Lower leg skin (tissue), 4 donors: ENCODE measurements at places on chromosomes 1 and 21.
A peak's percentile ranks its signal among the peaks of the same experiment; 100 is the strongest.

DNA sequence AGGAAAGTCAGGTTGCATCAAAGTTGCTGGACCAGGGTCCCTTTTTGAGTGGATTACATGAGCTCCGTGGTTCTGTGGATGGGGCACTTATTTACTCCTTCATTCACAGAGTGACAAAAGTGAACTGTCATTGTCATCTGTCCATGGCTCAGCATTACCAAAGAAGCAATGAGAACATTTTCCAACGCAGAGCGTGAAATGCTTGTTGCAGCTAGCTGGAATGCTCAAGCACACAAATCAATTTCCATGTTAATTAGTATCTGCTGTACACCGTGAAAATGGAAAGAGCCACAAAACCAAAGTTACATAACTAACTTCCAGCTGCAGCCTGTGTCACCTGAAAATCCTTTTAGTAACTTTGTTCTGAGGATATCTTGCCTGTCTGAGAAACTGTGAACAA lies 78.9 kb downstream of the MT1HL1 start:
- no peak for DNase-seq

GRCh38 chr1:67759066-67759465 lies 74.1 kb downstream of the GADD45A start:
- no peak for DNase-seq

GRCh38 chr1:8823295-8823664 lies 5.8 kb upstream of the RERE start:
- no peak for DNase-seq

- no peak for DNase-seq
These were observed 171.4 kb upstream of the HMGB4 start for GRCh38 chr1:33692206-33693188.

GRCh38 chr1:109133815-109134214 lies 19.9 kb downstream of the ELAPOR1 start:
- DNase-seq, result no peak

DNA sequence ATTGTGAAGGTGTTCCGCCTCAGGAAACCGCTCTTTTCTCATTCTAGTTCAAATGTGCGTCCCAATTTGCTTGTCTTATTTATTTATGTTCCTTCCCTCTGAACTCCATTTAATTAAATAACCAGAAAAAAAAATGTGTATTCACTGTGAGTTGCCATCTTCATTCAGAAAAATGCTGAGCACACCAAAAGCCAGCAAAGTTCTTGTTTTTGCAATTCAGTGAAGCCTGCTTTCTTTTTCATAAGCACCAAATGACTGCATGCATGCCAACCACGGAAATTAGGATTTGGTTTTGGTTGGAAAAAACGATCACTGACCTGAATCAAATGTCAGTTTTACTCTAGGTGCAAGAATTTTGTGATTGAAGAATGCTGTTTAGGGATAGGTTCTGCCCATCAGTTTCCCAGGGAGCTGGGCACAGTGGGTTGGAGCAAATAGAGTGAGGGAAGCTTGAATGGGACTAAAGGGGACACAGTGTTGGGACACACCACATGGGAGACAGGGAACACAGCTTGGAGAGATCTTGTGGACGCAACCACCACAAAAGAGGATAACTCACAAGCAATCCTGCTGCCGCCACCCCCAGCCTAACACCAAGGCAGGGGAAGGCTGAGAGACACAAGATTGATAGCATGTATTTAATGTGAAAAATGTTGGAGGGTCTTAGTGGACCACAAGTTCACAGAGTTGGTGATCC lies 183.4 kb upstream of the GALNT2 start:
- no peak for DNase-seq

GRCh38 chr1:165367375-165367993 lies 11.0 kb upstream of the LMX1A start:
- DNase-seq, result peak; percentile 79

DNA sequence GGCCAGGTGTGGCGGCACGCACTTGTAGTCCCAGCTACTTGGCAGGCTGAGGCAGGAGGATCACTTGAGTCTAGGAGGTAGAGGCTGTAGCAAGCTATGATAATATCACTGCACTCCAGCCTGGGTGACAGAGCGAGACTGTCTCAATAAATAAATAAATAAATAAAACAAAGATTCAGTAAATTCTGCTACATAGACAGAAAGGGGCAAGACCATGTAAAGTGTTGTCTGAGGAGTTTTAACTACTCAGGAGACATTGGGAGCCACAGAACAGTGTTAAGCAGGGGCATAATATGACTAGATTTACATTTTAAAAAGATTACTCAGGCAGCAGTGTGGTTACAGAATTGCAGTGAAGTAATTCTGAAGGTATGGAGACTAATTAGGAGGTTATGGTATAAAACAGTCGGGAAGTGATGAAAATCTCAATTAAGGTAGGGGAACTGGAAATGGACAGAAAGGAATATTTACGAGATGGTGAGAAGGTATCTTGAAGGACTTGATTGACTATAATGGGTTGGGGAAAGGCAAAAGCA lies 94.7 kb downstream of the ATP1B1 start:
- DNase-seq, result no peak

GRCh38 chr1:204126956-204127355 lies 24.9 kb downstream of the ETNK2 start:
- DNase-seq, result no peak

GRCh38 chr1:59692591-59692990 lies 122.2 kb upstream of the HOOK1 start:
- DNase-seq, result no peak

DNA sequence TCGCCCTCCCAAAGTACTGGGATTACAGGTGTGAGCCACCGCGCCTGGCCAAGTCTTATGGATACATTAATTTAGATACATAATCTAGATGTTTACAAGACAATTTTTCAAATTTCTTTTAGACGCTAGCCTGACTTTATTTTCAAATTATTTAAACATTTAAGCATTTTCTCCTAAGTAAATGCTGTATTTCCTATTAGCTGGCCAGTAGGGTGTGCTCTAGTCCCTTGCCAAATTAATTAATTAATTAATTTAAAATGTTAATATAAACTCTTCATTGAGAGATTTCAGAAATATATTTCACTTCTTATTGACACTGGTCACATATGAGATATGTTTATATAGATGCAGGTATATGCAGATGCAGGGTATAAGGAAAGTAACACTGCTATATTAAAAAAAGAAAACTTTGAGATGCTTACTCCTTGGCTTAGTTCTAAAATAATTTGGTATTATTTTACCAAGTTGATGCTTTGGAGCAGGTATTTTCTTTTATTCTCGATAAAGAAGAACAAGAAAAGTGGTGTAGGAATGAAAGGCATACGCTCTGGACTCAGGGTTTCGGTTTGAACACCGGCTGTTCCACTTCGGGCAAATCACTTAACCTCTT lies 5.2 kb upstream of the ERRFI1 start:
- DNase-seq, result no peak

- peak; percentile 78 for DNase-seq
These were observed 7.2 kb upstream of the GUCA2B start for GRCh38 chr1:42145764-42146625.
